ENCODE measurements at places on chromosomes 3 and 15. TPM values are rescaled to one million over a fixed set of nuclear protein-coding genes. Genes with fewer than 3 reads are reported as not detected.
A peak's percentile ranks its signal among the peaks of the same experiment; 100 is the strongest.

DNA sequence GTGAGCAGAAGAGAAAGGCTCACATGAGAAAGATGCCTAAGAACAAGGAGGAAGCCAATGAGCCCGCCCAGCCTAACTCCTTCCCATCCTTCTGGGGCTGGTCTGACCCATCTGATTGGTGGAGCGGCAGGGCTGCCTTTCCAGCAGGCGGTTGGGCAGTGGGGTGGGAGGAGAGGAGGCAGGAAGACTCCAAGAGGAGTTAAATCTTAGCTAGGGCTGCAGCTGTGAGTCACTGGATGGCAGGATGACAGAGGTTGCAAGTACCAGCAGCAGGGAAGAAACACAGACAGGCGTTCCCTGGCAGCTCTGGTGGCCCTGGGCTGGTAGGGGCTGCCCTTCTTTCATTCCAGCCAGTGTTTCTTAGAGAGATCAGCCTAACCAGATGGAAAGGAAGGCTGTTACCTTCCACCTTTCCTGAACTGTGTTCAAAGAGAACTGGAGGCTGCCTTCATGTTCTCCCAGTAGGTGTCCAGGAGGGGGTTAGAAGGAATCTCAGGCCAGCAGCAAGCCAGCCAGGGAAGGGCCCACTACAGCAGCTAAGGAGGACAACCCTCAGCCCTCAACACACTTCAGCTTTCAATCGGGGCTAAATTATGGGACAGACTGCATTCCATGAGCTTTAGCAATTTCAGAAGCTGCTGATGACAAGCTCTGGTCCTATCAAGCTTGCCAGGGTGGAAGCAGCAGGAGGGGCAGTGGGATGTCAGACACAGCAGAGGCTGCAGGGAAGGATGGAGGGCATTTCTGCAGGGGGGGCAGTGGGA is 50.3 kb downstream of the CHSY1 start:
- peak; percentile 99 for DNase-seq

DNA sequence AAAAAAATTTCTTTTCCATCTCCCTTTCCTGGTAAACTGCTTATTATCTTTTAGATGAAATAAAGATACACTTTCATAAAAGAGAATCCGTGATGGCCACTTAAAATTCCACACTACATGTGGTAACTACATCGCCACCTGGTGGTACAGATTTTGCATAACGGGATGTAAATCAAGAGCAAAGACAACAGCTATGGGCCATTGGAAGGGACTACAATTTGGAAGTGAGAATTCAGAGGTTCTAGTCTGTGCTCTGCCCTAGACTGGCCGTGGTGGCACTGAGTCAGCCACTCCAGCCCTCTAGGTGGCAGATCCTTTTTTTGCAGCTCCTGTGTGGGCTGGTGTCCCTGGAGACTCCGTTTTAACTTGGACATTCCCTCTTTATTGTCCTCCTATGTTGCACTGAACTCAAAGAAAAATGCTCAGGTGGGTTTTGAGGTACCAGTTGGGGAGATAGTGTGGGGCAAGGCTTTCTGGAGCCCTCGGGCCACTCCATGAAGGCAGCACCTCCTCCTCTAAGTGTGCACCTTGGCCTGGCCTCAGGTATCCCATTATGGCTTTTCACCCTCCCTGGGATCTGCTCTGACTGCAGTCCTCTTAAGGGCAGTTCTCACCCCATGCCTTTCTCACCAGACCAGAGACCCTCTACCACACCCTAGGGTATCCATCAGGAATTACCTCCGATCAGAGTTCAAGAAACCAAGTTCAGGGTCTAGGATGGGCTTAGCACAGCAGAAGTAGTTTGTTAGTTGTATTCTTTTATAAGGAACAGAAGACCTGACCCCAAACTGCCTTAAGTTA is 54.9 kb downstream of the SPSB4 start:
- DNase-seq = peak; percentile 86

GRCh38 chr3:42498791-42499477 is 3.5 kb upstream of the VIPR1 start:
- DNase-seq = no peak

DNA sequence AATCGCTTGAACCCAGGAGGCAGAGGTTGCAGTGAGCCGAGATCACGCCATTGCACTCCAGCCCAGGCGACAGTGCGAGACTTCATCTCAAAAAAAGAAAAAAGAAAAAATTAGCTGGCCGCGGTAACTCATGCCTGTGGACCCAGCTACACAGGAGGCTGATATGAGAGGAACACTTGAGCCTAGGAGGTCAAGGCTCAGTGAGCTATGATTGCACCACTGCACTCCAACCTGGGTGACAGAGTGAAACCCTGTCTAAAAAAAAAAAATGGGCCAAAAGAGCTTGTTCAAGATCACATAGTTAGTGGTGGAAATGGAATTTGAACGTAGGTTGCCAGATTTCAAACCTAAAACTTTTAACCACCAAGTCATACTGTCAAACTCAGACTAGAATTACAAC is 46.2 kb upstream of the PPP4R2 start:
- DNase-seq = no peak

DNA sequence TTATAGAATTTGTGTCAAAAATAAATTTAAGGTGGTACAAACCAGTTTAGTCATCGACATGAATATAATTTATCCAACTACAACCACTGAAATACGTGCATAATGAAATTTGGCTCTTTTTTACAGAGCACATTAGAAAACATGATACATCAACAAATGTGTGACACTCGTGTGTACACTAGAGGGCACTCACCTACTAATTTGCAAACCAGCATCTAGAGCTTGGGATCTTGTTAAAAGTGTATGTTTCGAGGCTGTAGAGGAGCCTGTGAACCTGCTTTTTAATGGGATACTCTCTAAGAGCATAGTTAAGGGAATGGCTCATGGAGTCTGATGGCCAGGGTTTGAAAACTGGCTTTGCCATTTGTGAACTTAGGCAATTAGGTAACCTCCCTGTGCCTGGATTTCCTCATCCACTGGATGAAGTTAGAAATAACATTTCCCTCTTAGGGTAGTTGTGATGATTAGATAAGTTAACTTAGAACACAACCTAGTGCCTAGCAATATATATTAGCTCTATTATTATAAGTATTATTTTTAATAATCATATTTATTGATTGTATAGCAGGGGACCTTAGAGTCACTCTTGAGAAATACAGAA is 8.8 kb upstream of the CPOX start:
- peak; percentile 76 for DNase-seq

DNA sequence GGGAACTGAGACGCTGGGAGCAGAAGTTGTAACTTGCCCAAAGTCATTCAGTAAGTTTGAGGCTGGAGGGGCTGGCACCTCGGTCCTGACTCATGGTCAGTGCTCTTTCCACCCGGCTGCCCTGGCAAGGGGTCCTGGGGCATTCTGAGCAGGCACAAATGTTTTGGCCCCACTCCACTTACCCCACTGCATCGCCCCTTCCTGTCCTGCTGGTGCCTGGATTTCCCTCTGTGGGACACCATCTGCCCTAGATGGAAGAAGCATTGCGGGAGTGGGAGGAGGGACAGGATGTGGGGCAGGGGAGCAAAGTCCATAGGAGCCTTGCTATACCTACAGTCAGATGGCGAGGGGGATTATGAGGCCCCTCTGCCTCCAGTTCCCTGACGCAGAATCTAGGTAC is 4.5 kb downstream of the CORO2B start:
- no peak for DNase-seq

DNA sequence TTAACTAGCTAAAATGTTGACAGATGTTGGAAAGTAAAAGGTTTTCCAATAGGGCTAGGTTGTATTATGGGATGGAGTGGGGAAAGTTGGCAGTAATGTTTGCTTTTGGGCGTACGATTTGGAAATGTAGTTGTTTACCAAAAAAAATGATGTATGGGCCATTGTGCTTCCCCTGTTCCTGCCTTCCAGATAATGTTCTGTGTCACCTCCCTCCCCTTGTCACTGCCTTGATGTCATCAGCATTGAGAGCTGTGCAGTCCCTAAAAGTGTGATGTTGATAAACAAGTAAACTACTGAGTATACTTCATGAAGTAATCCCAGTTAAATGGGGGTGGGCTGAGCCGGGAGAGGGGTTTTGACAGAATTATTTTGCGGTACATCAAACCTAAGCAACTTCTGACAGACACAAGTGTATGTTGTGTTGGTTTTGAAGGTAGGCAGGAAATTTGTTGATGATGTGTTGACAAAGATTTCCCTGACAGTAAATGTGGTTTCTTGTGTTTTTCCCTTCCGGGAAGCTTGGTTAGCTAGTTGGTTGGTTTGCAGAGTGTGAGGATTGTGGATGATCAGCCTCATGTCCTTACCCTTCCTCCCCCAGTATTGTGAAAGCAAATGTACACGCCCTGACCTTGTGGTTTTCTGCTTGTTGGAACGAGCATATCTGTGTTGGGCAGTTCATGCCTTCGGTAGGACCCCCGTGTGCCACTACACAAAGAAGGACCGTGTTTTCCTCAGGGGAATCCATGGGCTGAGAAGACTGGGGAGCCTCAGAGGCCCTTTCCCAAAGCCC is 87.3 kb downstream of the PGPEP1L start:
- no peak for DNase-seq

- DNase-seq = peak; percentile 18
These were observed 103.0 kb upstream of the ARHGEF26 start for GRCh38 chr3:154018100-154018696.

DNA sequence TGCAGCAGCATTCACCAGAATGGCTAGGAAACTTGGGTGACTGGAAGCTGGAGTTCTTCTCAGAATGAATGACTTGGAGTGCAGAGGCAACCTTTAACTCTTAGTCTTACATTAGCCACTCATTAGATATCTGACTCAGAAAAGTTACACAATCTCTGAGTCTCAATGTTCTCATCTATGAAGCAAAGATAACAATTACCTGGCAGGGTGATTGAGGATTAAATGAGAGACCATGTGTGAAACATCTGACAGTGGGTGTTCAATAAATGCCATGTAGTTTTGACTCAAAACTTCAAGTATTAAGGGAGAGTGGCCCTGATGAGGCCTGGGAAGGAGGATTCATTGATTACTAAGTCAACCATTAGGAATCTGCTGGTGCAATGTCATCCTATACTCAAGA is 48.3 kb downstream of the MRPL3 start:
- peak; percentile 66 for DNase-seq

DNA sequence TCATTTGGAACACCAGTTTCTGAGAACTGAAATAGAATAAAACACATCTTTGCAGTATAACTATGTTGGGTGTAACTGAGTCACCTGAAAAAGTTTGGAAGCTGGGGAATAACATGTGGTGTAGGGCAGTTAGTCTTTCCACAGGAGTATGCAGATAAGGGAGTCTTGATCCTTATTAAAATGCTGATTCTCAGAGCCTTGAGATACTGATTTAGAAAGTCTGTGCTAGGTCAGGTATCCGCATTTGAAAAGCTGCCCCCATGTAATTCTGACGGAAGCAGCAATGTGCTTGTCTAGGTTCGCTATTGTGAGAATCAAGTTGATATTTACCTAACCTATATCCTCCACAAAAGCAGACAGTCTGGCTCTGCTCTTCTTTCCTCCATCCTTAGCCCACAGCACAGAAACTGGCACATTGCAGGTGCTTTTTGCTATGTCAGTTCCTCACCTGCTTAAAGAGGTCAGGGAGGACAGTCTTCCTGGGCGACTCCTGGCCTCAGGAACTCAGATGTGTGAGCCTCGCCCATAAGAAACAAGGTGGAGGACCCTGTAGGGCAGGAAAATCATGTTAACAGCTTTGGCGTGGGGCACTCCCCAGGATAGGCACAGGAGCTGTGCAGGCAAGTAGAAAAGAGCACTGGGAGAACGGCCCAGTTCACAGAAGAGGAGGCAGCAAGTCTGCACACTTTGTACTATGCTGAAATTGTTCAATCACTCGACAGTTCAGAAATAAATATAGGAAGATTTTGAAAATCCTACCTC is 27.6 kb upstream of the SRPRB start:
- DNase-seq = no peak

GRCh38 chr3:187185759-187186158 is 11.5 kb upstream of the RTP1 start:
- DNase-seq = no peak

- no peak for DNase-seq
These were observed 1300.1 kb upstream of the ALCAM start for GRCh38 chr3:104066658-104067057.

GRCh38 chr15:26772154-26773066 is at the start of gene GABRB3:
TSS of gene GABRB3 (minus strand) at chr15:26773066.
- no peak for DNase-seq

- DNase-seq = peak; percentile 31
These were observed 23.7 kb downstream of the PDZRN3 start for GRCh38 chr3:73601011-73601410.

DNA sequence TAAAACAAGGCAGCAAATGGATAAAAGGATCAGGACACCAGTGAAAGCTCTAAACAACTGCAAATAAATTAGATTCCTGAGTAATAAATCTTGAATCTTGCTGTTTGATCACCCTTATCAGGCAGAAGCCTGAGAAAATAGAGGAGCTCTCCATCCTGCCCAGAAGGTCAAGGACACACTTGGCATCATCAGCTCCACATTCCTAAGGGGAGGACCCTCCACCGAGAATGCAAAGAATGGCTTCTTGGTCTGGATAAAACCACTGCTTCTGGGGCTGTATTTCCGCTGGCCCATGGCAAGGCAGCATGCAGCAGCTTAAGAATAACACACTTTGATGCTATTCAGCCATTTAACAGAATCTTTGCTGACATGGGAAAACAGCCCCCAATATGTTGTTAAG is 108.9 kb upstream of the TSC22D2 start:
- DNase-seq = no peak

GRCh38 chr3:39344746-39345344 is 15.3 kb downstream of the CCR8 start:
- DNase-seq = no peak

DNA sequence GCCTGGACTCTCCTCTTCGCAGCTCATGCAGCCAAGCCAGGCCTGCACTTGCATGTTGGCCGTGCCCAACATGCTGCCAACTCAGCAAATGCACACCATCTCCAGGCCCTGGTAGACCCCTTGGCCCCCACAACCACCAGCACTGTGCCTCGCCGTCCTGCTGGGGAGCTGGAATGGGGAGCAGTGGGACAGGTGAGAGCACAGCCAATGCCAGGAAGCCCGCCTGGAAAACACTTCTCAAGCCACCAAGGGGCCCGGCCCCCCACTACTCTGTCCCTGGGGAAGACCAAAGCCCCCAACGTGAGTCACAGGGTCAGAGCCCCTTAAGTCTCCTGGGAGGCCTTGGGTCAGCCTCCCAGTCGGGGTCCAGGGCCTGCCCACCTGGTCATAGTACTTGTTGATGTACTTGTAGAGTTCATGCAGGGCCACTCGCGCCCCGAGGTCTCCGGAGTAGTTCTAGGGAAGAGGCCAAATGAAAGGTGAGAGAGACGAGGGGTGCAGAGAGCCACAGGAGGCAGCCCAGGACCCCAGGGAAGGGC is 24.5 kb downstream of the PLXNB1 start:
- no peak for DNase-seq

- DNase-seq = no peak
These were observed 40.0 kb downstream of the USP3 start for GRCh38 chr15:63544258-63545026.

- DNase-seq = peak; percentile 26
These were observed 518.8 kb downstream of the MECOM start for GRCh38 chr3:169144731-169145130.

DNA sequence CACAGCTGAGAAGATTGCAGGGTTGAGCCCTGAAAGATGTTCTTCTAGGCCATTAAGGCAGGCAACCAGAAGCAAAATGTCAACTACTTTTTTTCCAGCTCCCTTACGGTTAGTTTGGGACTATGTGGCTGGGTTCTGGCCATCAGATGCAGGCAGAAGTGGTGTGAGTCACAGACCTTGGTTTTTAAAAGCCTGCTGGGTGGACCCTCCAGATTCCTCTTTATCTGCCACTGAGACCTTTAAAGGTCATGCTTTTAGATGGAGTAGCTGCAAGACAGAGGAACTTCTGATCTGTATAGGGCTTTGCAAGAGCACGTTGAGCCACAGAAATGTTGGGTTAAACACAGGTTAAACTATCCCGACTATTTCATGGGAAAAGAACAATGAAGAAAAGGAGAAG is 102.9 kb downstream of the CHST2 start:
- no peak for DNase-seq

Gene NUDT16
- total RNA-seq = 10.4 TPM

Gene PLXNB1
- total RNA-seq = 5.2 TPM

Gene ALG1L2
- not detected for total RNA-seq
